ENCODE measurements at places on chromosomes 3 and 15.

- no peak for DNase-seq
Observed at GRCh38 chr3:195738274-195739044, 17.7 kb downstream of the MUC20 start.

GRCh38 chr15:78264304-78265136, at the start of gene DNAJA4:
TSS of gene DNAJA4 (plus strand) at chr15:78264562. CDS start at chr15:78264764, 202 bp downstream.
- peak; percentile 49 for DNase-seq

DNA sequence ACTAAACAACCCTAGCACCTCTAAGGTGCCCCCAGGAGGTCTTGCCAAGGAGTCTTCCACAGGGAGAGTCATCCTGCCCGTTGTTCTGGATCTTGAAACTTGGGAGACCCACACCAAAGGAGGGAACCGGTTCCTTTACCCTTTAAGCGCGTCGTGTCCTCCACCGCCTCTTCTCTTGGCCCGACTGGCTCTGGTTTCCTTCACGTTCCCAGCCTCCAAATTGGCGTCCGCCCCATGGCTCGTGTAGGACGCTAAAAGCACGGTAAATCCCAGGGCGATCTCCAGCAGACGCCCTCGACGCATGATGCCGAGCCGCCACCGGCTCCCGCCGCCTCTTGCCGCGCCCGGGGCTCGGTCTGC, 1.1 kb downstream of the FBN1 start:
- no peak for DNase-seq

- peak; percentile 34 for DNase-seq
Observed at GRCh38 chr3:33061782-33062181, 35.2 kb downstream of the GLB1 start.

DNA sequence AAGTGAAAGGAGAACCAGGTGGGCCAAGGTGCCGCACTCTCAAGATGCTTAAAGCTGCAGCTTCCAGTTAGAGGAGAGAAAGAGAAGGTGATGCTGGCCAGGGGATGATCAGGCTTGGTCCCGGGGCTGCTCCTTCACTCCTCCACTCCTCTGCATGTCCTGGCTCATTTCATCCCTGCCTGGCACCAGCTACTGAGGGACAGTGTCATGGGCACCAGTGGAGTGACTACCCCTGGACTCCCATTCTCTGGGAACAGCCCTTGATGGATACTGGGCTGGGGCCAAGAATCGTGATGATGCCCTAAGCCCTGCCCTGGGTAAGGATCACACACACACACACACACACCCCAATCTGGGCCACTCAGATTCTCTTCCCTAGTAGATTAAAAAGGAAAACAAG, 243.7 kb downstream of the UACA start:
- DNase-seq = no peak

GRCh38 chr3:186638259-186638658, 1.9 kb upstream of the FETUB start:
- no peak for DNase-seq

DNA sequence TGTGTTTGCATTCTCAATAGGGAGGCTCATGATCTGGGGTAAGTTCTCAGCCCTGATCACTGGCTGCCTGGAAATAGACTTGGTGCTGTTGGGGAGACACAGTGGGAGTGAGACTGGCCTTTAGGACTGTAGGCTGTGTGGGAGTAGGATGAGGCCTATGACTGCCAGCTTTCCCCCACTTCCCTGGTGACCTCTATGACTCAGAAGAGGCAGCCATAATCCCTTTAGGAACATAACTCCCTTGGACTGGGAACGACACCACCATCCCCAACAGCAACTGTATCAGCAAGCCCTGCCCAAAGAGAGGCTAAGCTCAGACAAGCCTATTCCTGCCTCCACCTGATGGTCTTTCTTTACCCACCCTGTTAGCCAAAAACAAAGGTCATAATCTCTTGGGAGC, 91.3 kb downstream of the SUCNR1 start:
- DNase-seq = no peak

DNA sequence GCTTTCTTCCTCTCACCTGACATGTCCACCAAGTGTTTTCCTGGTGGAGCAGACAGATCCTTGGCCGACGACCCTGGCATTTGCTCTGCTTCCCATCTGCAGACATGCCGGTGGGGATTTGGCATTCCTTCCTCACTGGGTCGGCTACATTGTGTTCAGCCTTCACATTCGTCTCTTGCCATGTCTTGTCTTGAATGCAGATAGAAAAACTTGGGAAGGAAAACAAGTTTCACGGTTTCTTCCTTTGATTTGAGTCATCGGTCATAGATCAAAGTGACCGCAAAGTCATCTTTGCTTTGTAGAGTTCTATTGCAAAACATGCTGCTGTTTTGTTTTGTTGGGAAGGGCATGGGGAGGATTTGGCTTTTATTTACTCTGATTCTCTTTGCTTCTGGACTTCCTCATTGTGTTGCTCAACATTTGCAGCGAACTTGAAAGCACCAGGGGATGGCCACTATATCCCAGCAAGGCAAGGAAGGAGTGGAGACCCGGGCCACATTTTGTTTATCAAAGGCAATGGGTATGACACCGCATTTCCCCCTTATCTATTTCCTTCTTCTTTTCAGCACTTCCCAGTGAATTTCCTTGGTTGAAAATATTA, 321.3 kb downstream of the CACNA2D3 start:
- DNase-seq = no peak

GRCh38 chr3:37129871-37130270, 44.5 kb downstream of the LRRFIP2 start:
- DNase-seq = no peak

- DNase-seq = no peak
Observed at GRCh38 chr3:24197809-24198208, 252.7 kb downstream of the NR1D2 start.

DNA sequence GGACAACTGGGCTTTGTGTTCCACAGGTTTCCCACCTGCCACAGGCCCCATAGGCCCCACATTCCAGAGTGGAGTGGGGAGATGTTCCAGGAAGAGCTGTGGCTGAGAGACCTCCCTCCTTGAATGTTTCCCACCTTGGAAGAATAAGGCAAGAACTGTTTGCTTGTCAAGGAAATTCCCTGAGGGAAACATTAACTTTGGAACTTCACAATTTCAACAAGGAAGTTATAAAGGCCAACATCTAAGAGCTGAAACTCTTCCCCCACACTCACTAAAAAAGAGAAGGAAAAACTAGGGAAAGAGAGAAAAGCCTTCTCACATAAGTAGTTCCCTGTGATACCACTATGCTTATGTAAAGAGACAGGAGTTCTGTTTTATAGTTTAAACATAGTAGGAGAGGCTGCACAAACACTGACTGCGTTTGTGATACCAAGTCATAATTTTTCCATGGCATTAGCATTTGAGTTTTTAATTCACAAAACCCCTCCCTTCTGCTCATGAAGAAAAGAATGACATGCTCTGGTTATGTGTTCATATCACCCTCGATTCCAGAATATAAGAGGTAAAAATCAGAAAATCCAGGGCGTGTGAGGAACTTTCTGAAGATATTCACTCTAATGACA, 39.8 kb upstream of the SPRED1 start:
- no peak for DNase-seq

- no peak for DNase-seq
Observed at GRCh38 chr3:185696039-185696438, 109.9 kb downstream of the SENP2 start.

- DNase-seq = no peak
Observed at GRCh38 chr3:75737831-75738493, 47.4 kb downstream of the ZNF717 start.

- no peak for DNase-seq
Observed at GRCh38 chr3:18825665-18826064, 322.6 kb upstream of the KCNH8 start.

GRCh38 chr3:189488241-189488767, 142.9 kb upstream of the TP63 start:
- no peak for DNase-seq

DNA sequence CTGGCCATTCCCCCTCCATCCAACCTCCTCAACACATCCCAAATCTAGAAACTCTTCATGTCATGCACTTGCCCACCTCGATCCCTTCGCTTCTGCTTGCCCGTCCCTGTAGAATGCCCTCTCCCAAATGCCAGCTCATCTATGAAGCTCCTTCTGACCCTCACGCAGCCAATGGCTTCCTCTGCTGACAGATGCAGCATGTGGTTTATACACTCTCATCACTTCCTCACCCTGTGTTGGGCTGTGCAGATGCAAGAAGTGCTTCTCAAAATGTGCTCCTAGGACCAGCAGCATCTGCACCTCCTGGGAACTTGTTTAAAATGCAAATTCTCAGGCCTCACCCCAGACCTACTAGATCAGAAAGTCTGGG, 51.7 kb downstream of the SEMA5B start:
- DNase-seq = no peak

- DNase-seq = no peak
Observed at GRCh38 chr3:125367403-125368230, 7.5 kb downstream of the ZNF148 start.

DNA sequence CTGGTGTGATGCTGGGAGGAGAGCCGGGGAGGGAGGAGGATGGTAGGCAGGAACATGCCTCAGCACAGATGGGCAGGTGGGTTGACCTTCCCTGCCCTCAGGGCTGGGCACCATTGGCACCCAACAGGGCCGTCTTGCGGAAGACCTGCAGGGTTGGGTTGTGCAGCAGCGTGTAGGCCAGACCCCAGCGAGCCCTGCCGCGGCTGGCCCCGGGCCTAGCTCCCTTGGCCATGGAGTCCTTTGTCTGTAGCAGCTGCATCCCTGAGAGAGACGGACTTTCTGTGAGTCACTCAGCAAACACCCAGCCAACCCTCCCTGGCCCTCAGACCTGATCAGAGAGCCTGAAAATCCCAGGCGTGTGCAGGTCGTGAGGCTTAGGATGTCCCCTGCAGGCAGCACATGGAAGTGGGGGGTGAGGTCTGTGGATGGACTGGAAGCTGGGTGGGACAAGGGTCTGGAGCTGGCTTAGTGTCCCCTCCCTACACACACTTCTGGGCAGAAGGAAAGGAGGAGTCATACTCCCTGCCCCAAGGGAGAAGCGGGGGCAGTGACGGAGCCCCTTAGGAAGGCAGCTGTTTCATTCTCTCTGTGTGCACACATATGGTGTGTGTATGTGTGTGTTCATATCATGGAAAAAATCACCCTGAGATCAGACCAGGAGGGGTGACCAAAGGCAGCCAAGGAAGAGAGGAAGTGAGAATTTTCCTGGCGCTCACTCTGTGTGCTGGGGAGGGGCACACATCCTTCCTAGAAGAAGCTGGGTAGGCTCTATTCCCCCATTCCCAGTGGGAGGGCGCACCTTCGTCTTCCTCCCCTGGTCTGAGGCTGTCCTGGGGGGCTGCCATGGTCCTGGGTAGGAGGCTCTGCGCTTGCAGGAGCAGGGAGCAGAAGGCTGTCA, 6.7 kb downstream of the ISLR start:
- DNase-seq = no peak

GRCh38 chr3:118080889-118081288, 953.8 kb downstream of the IGSF11 start:
- DNase-seq = no peak

DNA sequence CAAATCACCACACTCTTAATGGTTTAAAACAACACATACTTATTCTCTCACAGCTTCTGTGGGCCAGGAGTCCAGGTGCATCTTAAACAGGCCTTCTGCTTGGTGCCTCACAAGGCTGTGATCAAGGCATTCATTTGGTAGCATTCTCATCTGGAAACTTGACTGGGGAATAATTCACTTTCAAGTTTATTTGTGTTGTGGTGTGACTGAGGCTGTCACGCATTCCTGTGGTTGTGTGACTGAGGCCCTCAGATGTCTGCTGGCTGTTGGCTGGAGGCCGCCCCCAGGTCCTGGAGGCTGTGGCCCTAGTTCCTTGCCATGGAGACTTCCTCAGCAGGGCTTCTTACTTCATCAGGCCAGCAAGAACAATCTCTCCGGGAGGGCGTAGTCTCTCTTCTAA, 16.9 kb upstream of the FAM3D start:
- no peak for DNase-seq

DNA sequence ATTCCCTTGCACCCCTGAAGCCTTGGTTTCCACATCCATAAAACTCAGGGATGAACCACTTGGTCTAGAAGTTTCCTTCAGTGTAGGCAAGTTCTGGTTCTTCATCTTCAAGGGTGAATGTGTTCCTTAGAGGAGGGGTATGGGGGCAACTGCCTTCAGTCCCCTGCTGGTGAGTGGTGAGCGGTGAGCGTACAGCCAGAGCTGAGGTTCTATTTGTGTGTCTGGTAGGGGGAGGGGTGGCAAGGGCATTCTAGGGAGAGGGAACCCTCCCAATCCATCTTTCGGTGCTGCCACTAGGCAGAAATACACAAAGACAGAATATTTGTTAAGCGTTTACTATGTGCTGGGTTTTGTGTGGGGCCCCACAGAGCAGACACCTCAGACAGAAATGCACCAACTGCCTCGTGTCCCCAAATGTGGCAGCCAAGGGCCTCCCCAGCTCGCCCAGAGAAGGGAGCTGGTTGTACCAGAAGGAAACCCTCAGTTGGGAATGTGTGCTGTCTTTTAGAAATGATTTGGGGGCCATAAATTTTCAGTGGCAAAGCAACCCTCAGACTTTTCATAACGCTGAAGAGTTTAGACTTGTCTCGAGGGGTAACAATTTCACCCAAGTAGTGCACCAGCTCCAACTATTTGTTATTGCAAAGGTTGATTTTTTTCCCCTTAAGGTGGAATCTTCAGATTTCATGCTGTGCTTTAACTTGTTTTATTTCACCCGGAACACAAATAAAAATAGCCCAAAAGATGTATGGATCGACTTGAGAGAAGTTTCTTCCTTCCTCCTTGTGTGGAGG, 137.6 kb downstream of the FBLN2 start:
- DNase-seq = no peak

- no peak for DNase-seq
Observed at GRCh38 chr3:155656466-155656865, 88.4 kb downstream of the PLCH1 start.

GRCh38 chr3:34141841-34142337, 343.5 kb downstream of the PDCD6IP start:
- no peak for DNase-seq

DNA sequence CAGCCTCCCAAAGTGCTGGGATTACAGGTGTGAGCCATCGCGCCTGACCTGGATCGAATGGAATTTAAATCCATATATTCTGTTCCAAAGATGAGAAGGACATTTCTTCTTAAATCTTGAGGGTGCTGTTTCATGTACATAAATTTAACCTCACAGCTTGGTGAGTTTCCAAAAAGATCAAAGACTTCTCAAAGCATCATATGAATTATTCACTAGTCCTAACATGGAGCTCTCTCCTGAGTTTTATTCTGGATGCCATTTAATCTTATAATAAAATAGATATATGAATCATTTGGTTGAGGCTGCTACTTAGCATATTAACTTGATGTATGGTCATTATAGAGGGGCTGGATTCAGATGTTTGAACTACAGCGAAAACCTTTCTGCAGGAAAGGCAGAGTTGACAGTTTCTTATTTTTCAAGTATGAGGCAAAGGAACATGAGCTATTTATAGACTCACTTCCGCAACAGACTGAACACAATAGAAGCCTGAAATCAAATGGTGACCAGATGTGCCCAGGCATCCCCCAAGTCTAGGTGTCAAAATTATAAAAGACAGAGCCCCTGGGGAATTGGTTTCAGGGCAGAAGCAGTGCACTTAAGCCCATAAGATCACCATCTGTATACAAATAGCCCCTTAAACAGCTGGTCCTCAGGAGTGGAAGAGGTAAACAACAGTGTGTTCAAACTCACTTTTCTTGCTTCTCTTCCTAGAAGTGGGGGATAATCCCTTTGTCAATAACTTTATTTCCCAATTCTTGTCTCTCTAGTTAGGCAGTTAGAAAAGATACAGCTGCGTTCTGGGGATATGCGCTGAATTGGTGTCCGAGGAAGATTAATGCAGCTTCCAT, 29.7 kb downstream of the STARD9 start:
- DNase-seq = no peak

Data from CD8-positive, alpha-beta T cell (primary cell).